ENCODE measurements at places on chromosomes 2 and 18.

- no peak for DNase-seq
Measured at GRCh38 chr2:161613161-161613560, 11.1 kb upstream of the SLC4A10 start.

GRCh38 chr2:118843483-118844132 lies 3.8 kb downstream of the EN1 start:
- DNase-seq = no peak

DNA sequence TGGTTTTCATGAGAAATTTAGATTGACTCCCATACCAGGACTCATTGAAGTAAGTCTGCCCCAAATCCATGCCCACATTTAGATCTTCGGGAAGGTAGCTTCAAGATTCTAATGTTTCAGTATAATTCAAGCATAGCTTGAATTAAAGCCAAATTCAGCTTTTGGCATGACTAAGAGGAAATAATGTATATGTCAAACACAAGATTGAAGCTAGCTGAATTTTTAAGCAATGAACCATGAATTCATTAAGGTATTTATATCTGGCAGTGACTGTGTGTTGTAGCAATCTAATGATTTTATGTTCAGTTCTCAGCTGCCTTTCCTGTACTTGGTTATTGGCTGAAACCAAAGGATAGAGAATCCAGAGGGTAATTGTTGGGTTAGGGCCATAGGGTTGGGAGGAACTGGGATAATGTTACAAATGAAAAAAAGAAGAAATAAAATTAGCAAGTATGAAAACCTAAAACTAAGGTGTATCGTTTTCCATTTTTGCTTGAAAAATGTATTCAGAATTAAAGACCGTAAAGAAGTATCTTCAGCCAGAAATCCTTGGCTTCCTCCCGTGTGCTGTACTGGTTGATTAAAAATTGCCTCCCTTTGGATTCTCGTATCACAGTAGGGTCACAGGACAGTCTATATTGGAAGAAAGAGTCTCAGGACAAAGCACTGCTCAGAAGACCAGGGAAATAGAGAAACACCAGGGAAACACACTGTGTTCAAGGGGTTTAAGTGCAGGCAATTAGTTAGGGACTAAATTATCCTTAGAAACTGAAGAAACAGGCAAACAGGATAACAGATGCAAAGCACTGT lies 119.0 kb upstream of the FN1 start:
- DNase-seq = no peak

DNA sequence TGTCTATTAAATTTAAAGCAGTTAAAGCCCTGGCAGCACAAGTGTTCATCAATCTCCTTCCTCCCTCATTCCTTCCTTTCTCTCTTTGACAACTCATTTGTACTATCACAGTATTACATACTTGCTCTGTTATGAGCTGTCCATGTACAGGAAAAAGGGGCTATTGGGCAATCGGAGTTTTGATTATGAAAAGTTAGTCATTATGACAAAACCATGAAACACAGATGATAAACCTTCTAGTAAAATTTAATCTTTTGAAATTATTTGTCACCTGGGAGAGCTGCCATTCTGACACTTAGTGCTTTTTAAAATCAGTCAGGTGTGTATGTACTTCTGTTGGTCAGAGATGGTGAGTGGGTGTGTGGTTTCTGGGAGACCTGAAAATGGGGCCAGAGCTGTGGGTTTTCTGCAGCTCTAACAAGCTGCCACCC lies 39.4 kb downstream of the MAP4K4 start:
- DNase-seq = no peak

DNA sequence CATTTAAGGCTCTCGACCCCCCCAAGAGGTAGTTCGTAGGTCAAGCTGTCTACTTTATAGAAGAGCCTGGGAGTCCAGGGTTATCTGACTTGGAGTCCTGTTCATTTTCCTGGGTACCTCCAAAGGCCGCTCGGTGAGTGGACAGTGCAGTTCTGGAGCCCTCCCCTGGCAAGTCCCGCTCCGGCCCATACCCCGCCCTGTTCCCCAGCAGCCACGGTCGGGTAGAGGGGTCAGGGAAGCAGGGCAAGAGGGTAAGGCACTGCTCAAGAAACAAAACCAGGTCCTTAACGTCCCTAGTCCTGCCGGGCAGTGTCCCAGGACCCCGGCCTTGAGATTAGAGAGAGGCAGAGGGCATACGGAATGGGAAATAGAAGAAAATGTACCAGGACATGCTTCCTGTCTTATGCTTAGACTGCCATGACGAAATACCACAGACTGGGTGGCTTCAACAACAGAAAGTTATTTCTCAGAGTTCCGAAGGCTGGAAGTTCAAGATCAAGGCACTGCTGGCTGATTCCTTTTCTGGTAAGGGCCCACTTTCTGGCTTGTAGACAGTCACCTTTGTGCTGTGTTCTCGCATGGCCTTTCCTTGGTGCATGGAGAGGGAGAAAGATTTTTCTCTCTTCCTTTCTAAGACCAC lies 5.4 kb upstream of the HPCAL1 start:
- DNase-seq = no peak

DNA sequence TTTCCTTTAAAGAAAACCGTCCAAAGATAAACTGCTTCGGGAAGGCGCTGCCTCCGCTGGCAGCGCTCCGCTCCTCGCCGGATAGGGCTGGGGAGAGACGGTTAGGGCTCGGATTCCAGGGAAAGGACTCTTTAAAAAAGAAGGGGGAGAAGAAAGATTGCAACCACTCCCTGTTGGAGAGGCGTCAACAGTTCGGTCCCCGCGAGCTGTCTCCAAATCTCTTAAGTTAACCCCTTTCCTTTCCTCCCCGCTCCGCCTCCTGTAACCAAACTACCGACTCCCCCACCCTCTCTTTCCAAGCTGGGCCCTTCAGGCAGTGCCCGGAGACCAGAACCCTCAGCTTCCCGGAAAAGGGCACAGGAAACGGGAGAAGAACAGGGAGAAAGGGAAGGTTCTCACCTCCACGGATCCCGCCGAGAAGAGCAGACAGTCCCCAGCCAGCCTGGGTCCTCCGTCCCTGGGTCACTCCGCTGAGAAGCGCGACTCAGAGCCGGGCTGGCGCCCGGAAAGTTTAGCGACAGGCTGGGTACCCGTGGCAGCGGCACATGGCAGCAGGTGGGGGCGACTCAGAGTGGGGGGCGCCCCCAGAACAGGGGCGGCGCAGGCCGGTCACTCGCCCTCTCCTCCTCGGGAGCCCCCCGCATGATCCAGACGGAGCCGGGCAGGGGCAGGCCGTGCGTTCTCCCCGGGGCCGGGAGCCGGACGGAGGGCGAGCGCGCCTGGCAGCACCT lies 675 bp downstream of the FZD5 start:
- DNase-seq = no peak

GRCh38 chr2:184463102-184463865 lies 135.0 kb upstream of the ZNF804A start:
- no peak for DNase-seq

- DNase-seq = no peak
Measured at GRCh38 chr18:61245276-61245675, 88.0 kb upstream of the CDH20 start.

Data from RWPE2 (cell line).